Activated naive CD4-positive, alpha-beta T cell treated with anti-CD3 and anti-CD28 coated beads, Interleukin-2, amount 50 U/mL, for 72 hours (primary cell): ENCODE measurements at places on chromosomes 11 and 22.

- DNase-seq, result no peak
Observed at GRCh38 chr11:76173663-76174062, 32.6 kb downstream of the WNT11 start.

DNA sequence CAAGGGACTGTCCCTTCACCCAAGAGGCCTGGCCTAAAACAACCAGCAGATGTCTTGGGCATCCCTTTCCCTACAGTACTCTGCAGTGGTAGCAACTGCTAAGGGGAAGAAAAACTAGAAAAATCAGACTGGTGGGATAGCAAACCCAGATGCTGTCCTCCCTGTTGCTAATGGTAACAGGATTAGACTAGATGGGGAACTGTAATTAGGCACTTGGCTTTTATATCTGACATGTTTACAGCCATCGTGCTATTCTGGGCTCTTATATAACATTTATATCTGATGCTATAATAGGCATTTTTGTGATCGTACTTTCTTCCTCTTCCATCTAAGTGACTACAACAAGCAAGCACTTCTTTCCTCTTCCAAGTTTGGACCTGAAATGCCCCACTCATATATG lies 316.7 kb downstream of the DLG2 start:
- no peak for DNase-seq

DNA sequence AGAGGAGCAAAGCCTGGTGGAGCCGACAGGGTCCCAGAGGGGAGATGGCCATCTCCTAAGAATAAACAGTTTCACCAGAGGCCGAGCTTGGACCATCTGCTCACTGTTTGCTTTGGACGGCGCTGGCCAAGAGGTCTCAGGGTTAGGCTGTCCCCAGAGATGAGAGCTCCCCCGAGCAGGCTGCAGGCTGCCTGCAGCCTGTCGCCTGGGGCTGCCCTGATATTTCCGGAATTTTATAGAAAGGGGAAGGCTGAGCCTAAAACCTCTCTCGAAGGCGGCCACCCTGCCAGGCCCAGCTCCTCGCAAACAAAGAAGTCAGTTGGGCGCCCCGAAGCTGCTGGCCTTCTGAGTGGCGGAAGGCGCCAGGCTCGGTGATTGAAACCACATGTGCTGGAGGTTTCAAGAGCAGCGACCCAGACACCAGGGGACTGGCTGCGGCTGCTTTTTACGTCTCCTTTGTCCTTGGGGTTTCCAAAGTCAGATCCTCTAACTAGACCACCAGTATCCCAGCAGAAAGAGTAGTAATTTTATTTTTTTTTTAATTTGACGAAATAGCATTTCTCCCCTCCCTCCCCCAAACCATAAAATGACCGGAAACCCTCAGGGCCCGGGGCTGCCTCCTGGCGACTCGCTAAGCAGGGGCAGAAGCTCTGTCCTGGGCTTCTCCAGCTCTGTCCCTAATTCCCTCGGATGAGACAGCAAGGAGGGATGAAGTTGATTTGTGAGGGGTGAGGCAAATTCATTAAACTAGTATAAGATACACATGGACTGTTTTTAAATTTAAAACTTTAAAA lies 57.4 kb downstream of the CLMP start:
- no peak for DNase-seq

GRCh38 chr11:121389651-121390050 lies 62.5 kb upstream of the SORL1 start:
- DNase-seq, result no peak
